ENCODE measurements at places on chromosomes 2 and 18.

GRCh38 chr2:50241282-50241681 is 790.6 kb downstream of the NRXN1 start:
- no peak for DNase-seq

- DNase-seq = no peak
Measured at GRCh38 chr18:69887256-69887655, 60.4 kb downstream of the CD226 start.

- DNase-seq = no peak
Measured at GRCh38 chr2:238220892-238221521, 17.5 kb upstream of the ILKAP start.

DNA sequence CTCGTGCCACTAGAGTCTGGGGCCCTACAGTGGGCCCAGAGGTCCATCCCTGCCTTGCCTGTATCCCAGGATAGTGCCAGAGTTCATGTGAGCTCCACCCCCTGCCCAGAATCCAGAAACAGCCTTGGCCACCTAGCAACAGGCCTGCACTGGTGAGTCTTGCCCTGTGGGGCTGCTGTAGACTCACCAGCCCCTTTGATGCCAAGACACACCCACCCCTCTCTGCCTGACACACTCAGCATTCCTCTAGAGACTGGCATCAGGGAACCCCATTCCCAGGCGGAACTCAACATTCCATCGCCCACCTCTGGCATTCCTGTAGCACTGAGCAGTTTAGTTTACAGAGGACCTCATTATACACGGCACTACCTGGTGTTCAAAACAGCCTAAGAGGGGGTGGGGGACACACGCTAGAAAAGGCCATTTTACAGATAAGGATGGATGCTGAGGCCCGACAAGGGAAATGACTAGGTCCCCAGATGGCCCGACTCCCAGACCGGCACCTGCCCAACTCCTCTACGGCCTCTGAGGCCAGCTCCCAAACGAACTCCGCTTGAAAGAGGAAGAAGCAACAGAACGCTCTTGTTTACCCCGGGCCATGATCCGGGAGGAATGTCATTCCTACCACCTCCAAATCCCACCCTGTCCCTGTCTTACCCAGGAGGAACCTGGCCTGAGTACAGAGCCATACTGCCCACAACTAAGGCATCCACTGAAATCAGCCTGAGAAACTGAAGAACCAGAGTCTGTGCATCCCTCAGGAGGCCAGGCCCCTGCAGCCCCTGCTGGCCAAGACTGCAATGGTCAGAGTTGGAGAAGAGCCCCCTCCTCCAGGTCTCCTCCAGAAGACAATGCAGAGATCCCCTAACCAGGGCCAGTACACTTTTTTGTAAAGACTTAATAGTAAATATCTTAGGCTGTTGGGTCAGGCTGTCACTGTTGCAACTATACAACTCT is 180.2 kb downstream of the TNS1 start:
- DNase-seq = peak; percentile 60

- DNase-seq = no peak
Measured at GRCh38 chr2:20509770-20510490, 63.1 kb downstream of the RHOB start.

- no peak for DNase-seq
Measured at GRCh38 chr2:205909184-205909572, 176.8 kb downstream of the INO80D start.

GRCh38 chr2:44550561-44550960 is 188.8 kb downstream of the CAMKMT start:
- DNase-seq = no peak

DNA sequence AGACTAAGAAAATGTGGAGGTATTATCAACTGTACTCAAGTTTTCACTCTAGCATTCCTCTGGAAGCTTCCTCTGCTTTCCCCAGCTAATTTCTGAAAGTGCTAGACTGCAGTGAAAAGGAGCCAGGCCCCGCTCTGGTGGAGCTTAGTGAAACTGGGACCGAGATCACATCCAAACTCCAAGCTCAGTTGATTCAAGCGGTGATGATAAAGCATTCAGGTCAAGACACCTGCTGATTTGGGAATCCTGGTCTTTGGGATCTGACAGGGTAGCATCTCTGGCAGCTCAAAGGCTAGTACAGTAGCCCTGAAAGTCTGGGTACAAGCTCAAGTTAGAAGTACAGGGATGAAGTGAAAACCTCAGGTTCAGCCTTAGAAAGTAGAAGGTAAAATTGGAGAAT is 120.2 kb upstream of the CRIM1 start:
- no peak for DNase-seq

DNA sequence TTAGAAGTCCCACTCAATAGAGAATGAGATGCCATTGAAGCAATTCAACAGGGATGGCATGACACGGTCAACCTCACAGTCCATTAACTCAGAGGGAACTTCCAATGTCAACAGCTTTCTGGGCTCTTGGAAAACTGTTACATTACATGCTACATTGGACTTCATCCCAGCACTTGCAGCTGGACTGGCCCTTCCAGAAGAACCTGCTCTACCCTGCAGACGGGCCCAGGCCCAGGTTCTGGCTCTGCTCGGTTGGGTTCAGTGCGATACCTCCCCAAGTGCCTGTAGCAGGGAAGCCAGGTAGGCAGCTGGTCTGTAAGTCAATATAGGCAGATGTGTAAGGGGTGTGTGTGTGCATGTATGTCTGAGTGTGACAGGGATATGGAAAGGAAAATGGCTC is 12.9 kb downstream of the LAMA1 start:
- DNase-seq = no peak

DNA sequence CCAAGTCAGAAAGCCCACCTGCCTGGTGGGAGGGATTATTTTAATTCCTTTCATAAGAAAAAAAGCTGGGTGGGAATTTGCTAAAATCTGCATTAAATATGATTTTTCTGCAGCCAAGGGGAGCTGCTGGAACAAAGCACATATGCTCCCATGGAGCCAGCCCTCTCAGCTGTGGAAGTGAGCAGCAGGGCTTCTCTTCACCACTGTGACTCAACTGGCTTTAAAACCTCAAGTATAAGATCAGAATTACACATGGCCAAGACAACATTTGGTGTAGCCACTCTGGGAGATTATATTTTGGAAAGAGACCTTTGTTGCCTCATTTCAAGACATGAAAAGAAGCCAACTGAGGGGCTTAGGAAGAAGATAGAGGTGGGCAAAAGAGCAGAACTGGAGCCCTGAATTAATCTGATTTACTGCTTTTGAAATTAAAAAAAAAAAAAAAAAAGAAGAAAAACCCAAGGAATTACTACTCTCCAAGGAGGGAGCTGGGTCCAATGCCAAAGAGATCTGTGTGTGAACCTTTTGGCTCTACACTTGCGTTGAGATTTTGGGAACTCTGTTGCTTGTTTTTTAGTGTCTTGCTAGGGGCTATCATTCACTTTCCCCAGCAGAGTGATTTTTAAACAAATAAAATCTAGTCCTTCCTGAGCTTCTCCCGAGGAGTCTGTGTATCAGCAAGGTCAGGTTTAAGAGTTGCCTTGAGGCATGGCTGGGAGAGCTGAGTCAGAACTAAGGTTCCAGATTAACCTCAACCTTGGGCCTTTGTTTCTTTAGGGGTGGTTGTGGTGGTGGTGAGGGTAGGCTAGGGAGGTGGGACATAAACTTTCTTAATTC is 6.0 kb downstream of the LHCGR start:
- no peak for DNase-seq

DNA sequence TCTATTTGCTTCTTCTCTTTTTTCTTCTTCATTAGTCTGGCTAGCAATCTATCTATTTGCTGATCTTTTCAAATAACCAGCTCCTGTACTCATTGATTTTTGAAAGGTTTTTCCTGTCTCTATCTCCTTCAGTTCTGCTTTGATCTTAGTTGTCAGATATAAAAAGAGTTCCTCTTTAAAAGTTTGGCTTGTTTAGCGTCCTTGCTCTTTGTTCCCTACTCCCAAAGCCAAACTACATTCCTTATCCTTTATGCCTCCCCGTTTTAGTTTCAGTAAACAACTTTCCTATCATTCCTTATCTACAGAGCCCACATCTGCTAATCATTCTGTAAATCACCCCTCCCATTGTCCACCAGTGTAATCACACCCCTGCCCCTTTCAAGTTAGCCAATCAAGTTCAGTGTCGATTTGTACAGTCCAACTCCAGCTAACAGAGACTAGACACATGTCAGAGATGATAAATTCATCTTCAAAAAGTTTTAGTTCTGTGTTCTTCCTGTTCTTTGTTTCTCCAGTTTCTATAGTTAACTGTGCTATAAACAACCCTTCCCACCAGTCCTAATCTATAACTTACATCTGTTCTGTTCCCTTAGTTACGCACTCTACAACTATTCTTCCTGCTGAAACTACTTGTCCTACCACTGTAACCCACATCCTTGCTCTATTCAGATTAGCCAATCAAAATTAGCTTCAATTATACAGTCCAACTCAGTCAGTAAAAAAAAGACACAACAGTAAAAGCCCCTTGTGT is 44.4 kb downstream of the TFPI start:
- DNase-seq = no peak

- DNase-seq = peak; percentile 64
Measured at GRCh38 chr2:28683100-28683706, 68.4 kb upstream of the PPP1CB start.

GRCh38 chr18:8052237-8052701 is 485.2 kb downstream of the PTPRM start:
- peak; percentile 2 for DNase-seq

- no peak for DNase-seq
Measured at GRCh38 chr2:100424277-100424875, 6.9 kb upstream of the CHST10 start.

GRCh38 chr2:46971929-46972328 is 56.3 kb upstream of the MCFD2 start:
- no peak for DNase-seq

GRCh38 chr18:31192086-31192776 is 29.6 kb upstream of the DSC1 start:
- DNase-seq = no peak

GRCh38 chr2:190996338-190996946 is 17.5 kb downstream of the STAT1 start:
- peak; percentile 67 for DNase-seq

- no peak for DNase-seq
Measured at GRCh38 chr2:189046320-189046719, 72.1 kb downstream of the COL3A1 start.

DNA sequence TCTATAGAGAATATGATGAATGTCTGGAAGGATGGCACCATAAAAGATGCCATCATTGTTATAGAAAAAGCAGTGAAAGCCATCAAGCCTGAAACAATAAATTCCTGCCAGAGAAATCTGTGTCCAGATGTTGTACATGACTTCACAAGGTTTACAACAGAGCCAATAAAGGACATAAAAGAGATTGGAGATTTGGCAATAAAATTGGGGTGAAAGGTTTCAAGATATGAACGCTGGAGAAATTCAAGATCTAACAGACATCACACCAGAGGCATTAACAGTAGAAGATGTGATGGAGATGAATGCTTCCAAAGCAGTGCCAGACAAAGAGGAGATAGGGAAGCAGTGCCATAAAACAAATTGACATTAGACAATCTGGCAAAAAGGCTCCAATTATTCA is 518.8 kb upstream of the ACVR2A start:
- no peak for DNase-seq

DNA sequence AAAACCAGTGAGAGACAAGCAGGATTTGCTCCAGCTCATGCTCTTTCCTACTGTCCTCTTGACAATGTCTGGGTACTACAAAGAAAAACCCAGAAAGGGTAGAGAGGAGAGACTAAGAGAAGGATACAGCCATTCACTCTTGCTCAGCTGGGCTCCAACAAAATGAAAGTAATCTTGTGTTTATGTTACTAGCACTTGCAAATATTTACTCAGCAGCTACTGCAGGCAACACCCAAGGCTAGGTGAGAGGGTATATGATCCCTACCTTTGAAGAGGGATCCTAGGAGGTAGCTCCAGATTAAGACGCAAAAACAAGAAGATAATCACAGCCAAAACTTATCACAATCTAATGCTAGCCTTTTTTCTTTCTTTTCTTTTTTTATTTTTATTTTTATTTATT is 329.6 kb upstream of the ACVR2A start:
- no peak for DNase-seq

DNA sequence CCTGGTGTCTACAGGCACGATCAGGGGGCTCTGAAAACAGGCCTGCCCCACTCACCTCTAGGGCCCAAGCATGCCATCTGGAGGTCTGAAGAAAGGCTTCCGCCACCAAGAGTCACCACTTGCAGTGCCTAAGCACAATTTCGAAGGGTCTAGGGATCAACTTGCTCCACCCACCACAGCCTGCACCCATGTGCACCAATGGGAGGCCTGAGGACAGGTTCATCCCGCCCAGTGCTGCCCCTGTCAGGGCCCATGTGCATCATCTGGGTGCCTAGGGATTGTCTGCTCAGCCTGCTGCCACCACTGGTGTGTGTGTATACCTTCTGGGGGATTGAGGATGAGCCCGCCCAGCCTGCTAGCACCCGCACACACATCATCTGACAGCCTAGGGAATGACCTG is 121.0 kb upstream of the ACVR1C start:
- DNase-seq = no peak

DNA sequence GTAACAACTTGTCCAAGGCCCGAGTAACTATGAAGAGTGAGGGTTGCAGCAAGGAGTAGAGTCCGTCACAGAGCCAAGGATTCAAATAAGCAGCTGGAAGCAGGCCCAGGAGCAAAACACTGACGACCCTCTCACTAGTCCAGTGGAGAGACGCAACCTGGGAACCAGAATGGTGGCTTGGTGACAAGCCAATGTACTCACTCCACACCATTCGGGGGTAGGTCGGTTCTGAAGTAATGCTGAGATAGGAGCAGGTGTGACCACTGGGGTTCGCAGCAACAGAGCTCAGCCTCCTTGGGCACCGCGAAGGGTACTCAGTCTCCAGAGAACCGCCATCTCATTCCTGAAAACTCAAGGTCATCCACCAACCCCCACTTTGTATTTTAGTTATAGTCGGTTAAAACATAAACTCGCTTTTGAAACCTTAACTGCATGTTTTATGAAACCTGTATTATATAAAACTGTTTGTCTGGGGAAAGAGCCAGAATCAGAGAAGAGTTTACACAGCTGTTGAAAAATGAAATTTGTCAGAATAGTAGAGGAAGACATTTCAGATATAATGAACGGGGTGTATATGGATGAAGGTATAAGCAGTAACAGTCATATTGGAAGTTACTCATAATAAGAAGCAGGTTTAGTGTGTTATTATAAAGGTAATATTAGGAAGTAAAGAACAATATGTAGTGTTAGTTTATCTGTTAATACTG is 8.6 kb downstream of the ANKRD62 start:
- no peak for DNase-seq

DNA sequence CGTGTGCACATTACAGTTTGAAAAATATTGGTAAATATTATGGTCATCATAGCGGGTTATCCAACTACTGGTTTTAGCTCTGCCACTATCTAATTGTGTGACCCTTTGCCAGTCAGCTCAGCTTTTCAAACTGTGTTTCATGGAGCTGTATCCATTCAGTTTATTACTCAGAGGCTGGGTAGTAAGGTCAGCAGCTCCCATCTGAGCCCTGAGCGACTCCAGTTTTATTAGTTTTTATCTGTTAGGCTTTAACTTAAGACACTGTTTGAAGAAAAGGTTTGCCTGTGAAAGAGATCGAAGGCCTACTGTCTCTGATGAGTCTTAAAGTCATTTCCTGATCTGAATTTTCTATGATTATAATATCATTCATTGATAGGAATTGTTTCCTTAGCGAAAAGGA is 76.3 kb downstream of the DPP10 start:
- DNase-seq = no peak

- DNase-seq = peak; percentile 93
Measured at GRCh38 chr2:66839551-66840320, 404.8 kb downstream of the MEIS1 start.

GRCh38 chr2:54701029-54701428 is 22.4 kb upstream of the EML6 start:
- no peak for DNase-seq

Data from AG08395 (cell line).